SK-N-SH (cell line): ENCODE measurements at places on chromosomes 11 and 22. TPM values are rescaled to one million over a fixed set of nuclear protein-coding genes. Genes with fewer than 3 reads are reported as not detected.

The INPPL1 gene
- polyA plus RNA-seq: 123 and 138 TPM in 2 replicates

The OR2D3 gene
- polyA plus RNA-seq: not detected in 2 replicates

The DNAJB13 gene
- 0.49 and 0.51 TPM in 2 replicates for polyA plus RNA-seq

GRCh38 chr11:2306452-2306823 lies 4.6 kb downstream of the TSPAN32 start:
- DNase-seq: peak; percentile 46
- H3K36me3 ChIP-seq: no peaks in the 10 kb centered on the region
- no peak overlapping the region for H3K4me3 ChIP-seq
- no peaks in the 10 kb centered on the region for H3K27me3 ChIP-seq
- H3K4me1 ChIP-seq: peaks cover 48% of the 10 kb centered on the region; the same call in 1 of the 2 replicates
- peak overlapping the region; percentile 87 for H3K27ac ChIP-seq

DNA sequence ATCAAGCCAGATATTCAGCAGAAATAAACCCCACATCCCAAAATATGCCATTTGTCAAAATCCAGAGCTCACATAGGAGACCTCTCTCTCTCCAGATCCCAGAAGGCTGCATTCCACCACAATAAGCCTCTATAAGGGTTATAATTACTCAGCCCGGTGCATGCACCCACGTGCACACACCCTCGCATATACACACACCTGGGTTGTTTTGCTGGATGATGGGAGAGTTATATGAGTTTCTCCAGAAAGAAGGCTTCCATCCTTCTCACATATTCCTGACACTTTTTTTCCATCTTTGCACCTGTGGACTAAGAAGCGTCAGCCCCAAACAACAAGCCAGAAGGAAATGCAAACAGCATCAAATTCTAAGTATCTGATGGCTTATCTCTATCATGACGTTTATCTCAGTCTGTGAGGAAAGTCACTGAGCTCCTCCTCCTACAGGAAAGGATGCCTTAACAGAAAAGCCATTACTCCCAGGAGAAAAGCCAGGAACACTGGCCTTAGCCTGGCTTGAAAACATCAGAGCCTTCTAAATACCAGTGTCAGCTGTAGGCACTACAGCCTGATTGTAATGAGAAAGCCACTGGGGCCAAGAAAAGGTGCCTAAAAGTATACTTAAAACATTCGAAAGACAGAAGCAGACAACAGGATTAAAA lies 253.2 kb downstream of the LARGE1 start:
- H3K27me3 ChIP-seq: no peaks in the 10 kb centered on the region
- DNase-seq: no peak
- no peaks in the 10 kb centered on the region for H3K4me1 ChIP-seq
- no peak overlapping the region for H3K4me3 ChIP-seq
- no peak overlapping the region for H3K27ac ChIP-seq
